Naive thymus-derived CD4-positive, alpha-beta T cell (primary cell): ENCODE measurements at places on chromosomes 12 and 14. TPM values are rescaled to one million over a fixed set of nuclear protein-coding genes. Genes with fewer than 3 reads are reported as not detected.
A peak's percentile ranks its signal among the peaks of the same experiment; 100 is the strongest.

The TRIM9 gene
- total RNA-seq: 0.37 TPM

The PTPRR gene
- not detected for total RNA-seq

The PPP1R1A gene
- total RNA-seq: not detected in 2 replicates

The ZFHX2 gene
- 0.45 TPM for total RNA-seq

The CIROP gene
- not detected for total RNA-seq

The RACGAP1 gene
- 10.2 TPM for total RNA-seq

The CEP128 gene
- total RNA-seq: 14.3 TPM

The NR4A1 gene
- 0.89 TPM for total RNA-seq

The AHNAK2 gene
- total RNA-seq: not detected

The PAPLN gene
- 0.41 TPM for total RNA-seq

The ADGRD1 gene
- not detected for total RNA-seq

The GLI1 gene
- total RNA-seq: 0.41 TPM

The AREL1 gene
- total RNA-seq: 52.0 TPM

The ALX1 gene
- not detected for total RNA-seq

The SLC7A7 gene
- total RNA-seq: 1.8 TPM

The TSPAN11 gene
- not detected for total RNA-seq

The EIF2B1 gene
- total RNA-seq: 44.0 TPM

The PFDN5 gene
- total RNA-seq: 785 TPM

The GLIPR1L2 gene
- total RNA-seq: 1.1 TPM

The GZMH gene
- total RNA-seq: 0.70 TPM

- DNase-seq: no peak
Measured at GRCh38 chr14:105867961-105868599, 341.7 kb downstream of the TMEM121 start.

DNA sequence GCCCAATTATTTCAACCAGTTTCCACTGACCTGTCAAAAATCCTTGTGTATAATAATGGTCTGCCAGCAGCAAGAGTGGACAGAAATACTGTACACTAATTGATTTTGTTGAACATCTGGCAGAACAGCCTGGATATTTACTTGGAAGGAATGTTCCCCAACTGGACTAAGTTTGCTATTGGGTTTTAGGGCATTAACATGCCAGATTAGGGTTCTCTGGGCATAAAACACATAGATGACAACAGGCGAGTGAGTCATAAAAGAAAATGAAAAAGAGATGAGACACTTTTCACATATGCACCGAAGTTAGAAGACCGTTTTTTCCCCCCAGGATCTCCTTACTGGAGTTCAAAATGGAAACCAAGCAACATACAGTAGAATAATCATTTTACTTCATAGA is 236.3 kb upstream of the NAV3 start:
- no peak for DNase-seq

- no peak for DNase-seq
Measured at GRCh38 chr12:11460343-11461023, 65.1 kb upstream of the PRB2 start.

- DNase-seq: no peak
Measured at GRCh38 chr12:64039281-64039871, 182.7 kb downstream of the KICS2 start.

- no peak for DNase-seq
Measured at GRCh38 chr14:71591929-71592328, 340.3 kb upstream of the RGS6 start.

- DNase-seq: no peak
Measured at GRCh38 chr12:23884909-23885308, 64.6 kb downstream of the SOX5 start.

- DNase-seq: no peak
Measured at GRCh38 chr14:90061685-90062126, at the start of gene KCNK13. TSS of gene KCNK13 (plus strand) at chr14:90061994. CDS start at chr14:90062206, 212 bp downstream.

- no peak for DNase-seq
Measured at GRCh38 chr14:53310412-53310811, 157.3 kb upstream of the DDHD1 start.

GRCh38 chr12:120327593-120327992 is at the start of gene PLA2G1B:
TSS of gene PLA2G1B (minus strand) at chr12:120327779. CDS start at chr12:120327753, 26 bp downstream.
- no peak for DNase-seq

DNA sequence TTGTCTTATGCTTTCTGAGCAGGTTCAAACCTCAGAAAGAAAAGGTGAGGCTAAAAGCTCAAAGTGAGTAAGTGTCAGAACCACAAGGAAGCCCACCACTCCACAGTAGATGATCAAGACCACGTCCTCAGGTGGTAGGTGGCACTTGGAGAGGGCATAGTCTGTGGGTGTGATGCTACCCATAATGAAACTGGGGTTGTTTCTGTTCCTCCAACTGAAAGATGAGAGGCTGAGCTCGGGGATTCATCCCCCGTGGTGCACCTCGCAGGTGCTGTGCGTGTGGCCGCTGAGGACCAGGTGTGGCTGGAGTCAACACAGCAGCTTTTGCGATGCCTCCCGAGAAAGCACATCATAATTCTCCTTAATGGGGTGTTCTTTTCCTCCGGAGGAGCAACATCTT is 285.7 kb downstream of the TTC8 start:
- DNase-seq: no peak

GRCh38 chr12:989751-990660 is 1.0 kb upstream of the ERC1 start:
- peak; percentile 62 for DNase-seq

GRCh38 chr14:64849940-64850339 is 29.8 kb downstream of the SPTB start:
- DNase-seq: no peak

- no peak for DNase-seq
Measured at GRCh38 chr12:53770281-53770680, 18.5 kb upstream of the CISTR start.

DNA sequence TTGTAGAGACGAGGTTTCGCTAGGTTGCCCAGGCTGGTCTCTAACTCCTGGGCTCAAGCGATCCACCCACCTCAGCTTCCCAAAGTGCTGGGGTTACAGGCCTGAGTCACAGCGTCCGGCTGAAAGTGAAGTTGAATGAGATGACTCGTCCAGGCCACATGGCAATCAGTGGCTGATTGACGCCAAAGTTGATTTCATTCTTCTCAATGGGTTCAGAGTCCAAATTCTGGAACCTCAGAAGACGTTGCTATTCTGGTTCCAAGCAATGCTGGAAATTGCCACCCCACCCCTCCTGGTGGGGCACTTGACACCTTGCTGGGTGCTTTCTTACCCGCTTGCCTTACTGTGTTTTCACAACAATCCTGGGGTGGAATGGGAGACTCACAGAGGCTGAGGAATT is 14.9 kb downstream of the ABCB9 start:
- no peak for DNase-seq

- no peak for DNase-seq
Measured at GRCh38 chr12:67702136-67702535, 53.6 kb downstream of the DYRK2 start.

DNA sequence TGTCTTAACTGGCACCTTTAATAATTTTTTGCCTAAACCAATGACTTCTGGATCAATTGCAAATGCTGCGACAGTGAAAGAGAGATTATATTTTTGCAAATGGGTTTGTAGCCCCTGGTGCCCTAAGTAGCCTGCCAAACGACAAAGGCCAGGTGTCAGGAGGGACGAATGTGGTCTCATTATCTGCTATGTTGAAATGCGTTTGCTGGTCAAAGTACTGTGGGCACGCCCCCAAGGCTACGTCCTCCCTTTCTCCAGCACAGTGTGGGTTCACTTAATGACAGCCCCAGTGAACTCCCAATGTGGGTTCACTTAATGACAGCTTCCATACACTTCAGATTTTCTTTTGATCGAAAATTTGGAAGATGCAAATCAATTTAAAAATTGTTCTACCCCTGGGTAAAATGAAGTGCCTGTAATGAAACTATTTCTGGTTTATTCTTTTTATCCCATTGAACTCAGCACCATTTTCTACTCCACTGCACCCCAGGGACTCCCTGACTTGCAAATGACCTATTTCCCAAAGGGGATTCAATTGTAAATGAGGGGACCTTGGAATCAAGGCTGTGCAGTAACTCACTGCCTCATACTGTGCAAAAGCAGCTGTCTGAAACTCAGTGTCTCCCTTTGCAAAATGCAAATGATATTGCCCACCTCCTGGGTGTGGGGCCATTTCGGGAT is 1.4 kb downstream of the SERPINA11 start:
- DNase-seq: no peak

DNA sequence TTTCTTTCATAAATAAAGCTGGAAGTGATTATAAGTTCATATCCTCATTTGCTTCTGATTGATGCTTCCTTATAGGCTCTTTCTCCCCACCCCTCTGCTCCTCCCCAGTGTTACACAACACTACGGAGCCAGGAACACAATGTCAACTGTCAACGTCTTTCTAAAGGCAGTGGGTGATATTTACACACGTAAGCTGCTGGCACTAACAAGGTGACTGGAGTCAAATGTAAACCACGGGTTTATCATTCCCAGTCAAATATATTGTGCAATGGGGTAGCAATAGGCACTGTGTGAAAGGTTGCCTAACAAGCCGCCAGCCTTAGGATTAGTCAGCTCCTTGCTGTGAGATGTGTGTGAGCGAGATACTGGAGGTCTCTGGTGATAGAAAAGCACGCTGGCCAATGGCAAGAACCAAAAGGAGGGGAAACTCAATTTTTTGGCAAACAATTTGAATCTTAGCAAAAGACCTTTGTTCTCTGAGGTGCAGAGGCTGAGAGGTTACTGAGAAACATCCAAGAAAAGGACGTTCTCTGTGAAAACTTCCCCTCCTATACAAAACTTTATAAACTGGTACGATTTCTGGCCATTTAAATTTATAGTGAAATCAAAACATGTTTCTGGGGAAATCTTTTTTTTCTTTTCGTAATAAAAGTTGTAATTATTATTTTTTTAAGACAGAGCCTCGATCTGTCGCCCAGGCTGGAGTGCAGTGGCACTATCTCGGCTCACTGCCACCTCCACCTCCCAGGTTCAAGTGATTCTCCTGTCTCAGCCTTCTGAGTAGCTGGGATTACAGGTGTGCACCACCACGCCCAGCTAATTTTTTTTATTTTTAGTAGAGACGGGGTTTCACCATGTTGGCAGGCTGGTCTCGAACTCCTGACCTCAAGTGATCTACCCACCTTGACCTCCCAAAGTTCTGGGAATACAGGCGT is 22.3 kb upstream of the HECTD1 start:
- DNase-seq: no peak

DNA sequence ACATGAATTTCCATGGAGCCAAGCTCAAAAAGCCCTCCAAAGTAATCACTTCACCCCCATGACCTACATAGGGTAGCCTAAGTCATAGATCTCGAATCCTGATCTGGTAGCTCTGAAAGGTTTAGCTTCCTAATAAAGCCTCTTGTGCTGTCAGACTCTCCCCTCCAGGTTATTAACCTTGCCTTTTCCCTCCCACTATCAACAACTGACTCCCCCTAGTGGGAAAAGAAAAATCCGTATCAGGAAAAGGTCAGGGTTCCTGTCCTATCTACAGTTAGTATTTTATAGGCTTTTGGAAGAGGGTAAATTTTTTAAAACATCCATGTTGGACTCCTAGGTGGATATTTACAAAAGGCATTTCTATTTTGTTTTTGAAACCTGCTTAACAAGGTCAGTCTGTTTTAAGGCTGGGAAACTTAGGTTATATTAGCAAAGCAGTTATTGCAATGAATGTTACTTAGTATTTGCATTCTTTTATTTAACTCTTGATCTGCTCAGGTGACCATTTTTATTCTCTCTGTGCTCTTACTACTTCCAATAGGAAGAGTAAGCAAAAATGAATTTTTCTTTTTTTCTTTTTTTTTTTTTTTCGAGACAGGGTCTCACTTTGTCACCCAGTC is 8.0 kb downstream of the YY1 start:
- DNase-seq: peak; percentile 48

GRCh38 chr12:54368709-54369596 is 4.7 kb upstream of the GPR84 start:
- peak; percentile 83 for DNase-seq

- no peak for DNase-seq
Measured at GRCh38 chr14:47919997-47920396, 244.6 kb upstream of the MDGA2 start.

DNA sequence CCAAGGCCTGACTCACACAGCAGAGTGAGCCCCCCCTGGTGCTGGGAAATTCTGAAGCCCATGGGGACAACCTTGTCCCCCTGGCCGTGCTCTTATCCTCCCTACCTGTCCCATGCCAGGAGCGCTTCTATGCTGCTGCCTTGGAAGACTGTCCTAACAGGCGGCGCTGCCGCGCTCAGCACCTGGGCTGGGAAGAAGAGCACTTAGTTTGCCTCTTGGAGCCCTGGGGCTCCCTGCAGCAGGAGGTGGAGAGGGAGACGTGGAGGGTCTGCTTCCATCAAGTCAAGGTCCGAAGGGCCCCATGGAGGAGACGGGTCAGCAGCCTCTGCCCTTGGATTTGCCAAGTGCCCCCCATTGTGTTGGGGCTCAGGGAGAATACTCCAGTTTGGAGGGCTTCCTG is 300.5 kb downstream of the CACNA1C start:
- DNase-seq: no peak

- DNase-seq: no peak
Measured at GRCh38 chr12:95577820-95578219, 26.5 kb upstream of the USP44 start.

GRCh38 chr12:29149691-29150281 is 708 bp downstream of the FAR2 start:
- peak; percentile 7 for DNase-seq

GRCh38 chr14:22155571-22155970 is 433.5 kb downstream of the DAD1 start:
- no peak for DNase-seq

- DNase-seq: no peak
Measured at GRCh38 chr14:20679907-20680306, 4.5 kb upstream of the RNASE4 start.

DNA sequence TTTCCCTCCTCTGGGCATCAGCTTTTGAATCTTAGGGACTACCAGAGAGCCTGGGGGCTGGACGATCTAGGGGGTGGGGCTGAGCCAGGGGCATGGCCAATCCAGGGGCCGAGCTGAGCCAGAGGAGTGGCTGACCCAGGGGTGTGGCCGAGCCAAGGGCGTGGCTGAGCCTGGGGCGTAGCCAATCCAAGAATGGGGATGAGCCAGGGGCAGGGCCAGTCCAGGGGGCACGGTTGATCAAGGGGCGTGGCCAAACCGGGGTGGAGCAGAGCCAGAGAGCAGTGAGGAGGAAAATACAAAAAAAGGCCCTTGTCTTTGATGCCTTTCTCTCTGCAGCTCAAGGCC is 219.3 kb upstream of the NOS1 start:
- no peak for DNase-seq
